ENCODE measurements at places on chromosomes 4 and X.

DNA sequence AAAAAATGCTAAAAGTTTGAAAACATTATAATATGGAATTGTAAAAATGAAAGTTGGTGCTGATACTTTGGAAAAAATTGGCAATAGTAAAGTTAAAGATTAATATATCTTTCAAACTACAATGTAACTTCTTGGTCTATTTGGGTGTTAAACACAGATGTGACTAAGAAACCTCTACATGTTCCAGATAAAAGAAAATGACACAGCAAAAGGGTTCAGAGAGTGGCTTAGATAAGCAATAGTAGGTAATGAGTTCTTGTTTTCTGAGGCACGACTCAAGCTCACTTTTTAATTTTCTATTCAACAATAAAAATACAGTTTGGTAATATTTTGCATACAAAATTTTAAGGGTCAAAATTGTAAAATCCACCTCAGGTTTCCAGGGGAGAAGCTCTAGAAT, 292.7 kb downstream of the GALNTL6 start:
- DNase-seq, result no peak

DNA sequence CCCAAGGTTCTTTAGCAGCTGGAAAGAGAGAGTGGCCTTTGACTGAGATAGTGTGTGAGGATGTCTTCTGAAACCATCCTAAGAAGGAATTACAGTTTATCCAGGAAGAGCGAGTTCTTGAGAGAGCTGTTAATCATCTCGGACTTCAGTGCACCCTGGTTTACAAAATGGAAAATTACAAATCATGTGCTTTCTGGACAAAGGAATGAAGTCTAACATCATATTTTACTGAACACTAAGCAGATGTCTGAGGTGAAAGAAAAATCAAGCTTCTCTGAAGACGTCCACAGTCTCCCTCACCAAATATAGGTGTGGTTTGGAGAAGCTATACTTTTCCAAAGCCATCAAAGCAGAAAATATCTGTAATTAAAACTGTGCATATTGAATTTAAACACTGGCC, 30.8 kb upstream of the CYP2U1 start:
- no peak for DNase-seq

DNA sequence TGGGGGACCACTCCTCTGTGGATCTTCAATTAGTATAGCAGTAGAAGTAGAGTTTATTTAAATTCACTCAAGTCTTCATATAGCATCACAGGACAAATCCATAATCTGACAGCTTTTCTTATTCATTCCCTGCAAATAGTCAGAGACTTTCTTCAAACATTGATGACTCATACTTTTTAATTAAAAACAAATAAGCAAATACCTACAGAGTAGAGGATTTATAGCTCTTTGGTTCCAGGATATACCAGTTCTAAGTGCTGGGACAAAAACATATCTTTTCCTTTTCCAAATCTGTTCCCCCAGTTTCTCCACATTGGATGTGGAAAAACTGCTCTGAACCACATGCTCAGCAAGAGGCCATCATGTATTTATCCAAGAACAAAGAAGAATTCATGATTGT, 24.1 kb downstream of the EMCN start:
- no peak for DNase-seq

- no peak for DNase-seq
Observed at GRCh38 chr4:139665079-139665689, 435 bp upstream of the MGST2 start.

DNA sequence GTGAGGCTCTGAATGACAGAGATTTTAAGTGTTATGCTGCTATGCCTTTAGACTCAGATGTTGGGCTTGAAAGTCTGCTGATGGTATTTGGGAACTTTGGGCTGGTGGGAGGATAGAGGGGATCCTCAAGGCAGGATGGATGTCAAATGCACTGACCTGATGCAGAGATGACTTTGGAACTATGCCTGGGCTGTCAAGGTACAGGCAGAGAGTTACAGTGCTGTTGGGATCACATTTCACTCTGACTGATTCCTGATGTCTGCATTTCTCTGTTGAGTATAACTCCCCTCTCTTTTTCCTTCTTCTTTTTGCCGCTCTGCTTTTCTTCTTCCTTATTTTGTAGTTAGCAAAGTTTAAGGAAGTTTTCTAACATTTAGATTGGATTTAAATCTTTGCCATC, 271.8 kb upstream of the ARX start:
- no peak for DNase-seq

DNA sequence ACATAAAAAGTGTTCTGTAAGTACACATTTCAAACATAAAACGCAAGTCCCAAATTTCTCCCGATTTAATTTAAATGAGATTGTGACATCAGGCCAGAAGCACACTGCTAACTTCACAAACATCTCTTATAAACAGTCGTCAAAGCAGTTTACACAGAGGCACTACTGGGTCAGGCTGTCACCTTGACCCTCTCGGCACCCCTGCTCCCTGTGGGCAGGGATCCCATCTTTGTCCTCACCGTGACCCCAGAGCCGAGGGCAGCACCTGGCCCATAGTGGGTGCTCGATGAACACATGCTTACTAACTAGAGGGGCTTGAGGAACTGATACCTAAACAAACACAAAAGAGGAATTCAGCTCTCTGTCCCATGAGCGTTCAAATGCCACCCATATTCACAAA, 22.2 kb downstream of the QDPR start:
- DNase-seq, result no peak

Measured in hindlimb muscle (tissue), 1 donor.